Stimulated activated naive CD8-positive, alpha-beta T cell treated with anti-CD3 and anti-CD28 coated beads, Interleukin-15, amount 100 ng/mL, for 72 hours (primary cell): ENCODE measurements at places on chromosomes 3 and 15.

GRCh38 chr3:108153451-108153981 is 62.7 kb upstream of the CD47 start:
- DNase-seq, result peak; percentile 51

- DNase-seq, result no peak
Observed at GRCh38 chr15:79030470-79030869, 60.1 kb downstream of the RASGRF1 start.

- no peak for DNase-seq
Observed at GRCh38 chr15:31480356-31481025, 153.9 kb downstream of the KLF13 start.

DNA sequence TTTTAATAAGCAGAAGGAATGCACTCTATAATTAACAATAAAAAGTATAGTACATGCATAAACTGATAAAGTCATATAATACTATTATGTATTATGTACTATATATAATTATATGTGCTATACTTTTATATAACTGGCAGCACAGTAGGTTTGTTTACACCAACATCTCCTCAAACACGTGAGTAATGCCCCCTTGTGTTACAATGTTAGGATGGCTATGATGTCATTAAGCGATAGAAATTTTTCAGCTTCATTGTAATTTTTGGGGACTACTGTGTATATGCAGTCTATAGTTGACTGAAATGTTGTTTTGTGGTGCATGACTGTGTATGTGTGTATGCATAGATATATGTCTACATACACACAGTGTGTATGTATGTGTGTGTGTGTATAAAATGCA is 100.6 kb downstream of the SLMAP start:
- DNase-seq, result no peak

- no peak for DNase-seq
Observed at GRCh38 chr3:185916042-185916833, 21.6 kb downstream of the TRA2B start.

GRCh38 chr3:127284258-127284657 is 3.6 kb downstream of the PRR20G start:
- DNase-seq, result no peak

GRCh38 chr15:59335207-59335786 is 37.4 kb downstream of the MYO1E start:
- DNase-seq, result no peak

DNA sequence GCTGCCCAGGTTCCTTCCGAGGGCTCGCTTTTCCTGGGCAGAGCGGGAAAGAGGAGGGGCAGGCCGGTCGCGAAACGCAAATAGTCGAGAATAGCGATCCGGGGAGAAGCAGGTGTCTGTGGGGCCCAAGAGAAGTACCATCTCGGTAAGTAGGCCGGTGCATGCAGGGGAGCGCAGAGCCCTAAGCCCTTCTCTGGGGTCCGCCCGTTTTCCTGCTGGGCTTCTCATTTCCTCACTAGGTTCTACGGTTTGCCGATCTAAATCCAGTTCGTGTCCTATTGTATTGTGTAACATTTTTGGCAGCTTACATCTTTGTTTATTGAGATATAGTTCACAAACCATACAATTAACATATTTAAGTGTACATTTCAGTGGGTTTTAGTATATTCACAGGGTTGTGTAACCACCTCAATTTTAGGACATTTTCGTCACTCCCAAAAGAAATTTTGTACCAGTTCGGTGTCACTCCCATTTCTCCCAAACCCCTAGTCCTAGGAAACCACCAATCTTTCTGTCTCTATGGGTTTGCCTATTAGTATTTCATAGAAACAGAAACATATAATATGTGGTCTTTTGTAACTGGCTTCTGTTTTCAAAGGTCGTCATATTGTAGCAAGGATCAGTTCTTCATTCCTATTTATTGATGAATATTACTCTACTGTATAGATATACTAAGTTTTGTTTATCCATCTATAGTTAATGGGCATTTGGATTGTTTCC is 6.8 kb upstream of the TRIM69 start:
- peak; percentile 66 for DNase-seq

- no peak for DNase-seq
Observed at GRCh38 chr3:122394173-122394572, 10.2 kb downstream of the FAM162A start.

- no peak for DNase-seq
Observed at GRCh38 chr3:11499144-11499543, 144.6 kb downstream of the VGLL4 start.

- no peak for DNase-seq
Observed at GRCh38 chr3:42063888-42064287, 27.3 kb upstream of the TRAK1 start.

GRCh38 chr3:128269006-128269775 is 115.9 kb downstream of the EEFSEC start:
- DNase-seq, result no peak

GRCh38 chr3:71905426-71905825 is 120.5 kb upstream of the PROK2 start:
- no peak for DNase-seq

DNA sequence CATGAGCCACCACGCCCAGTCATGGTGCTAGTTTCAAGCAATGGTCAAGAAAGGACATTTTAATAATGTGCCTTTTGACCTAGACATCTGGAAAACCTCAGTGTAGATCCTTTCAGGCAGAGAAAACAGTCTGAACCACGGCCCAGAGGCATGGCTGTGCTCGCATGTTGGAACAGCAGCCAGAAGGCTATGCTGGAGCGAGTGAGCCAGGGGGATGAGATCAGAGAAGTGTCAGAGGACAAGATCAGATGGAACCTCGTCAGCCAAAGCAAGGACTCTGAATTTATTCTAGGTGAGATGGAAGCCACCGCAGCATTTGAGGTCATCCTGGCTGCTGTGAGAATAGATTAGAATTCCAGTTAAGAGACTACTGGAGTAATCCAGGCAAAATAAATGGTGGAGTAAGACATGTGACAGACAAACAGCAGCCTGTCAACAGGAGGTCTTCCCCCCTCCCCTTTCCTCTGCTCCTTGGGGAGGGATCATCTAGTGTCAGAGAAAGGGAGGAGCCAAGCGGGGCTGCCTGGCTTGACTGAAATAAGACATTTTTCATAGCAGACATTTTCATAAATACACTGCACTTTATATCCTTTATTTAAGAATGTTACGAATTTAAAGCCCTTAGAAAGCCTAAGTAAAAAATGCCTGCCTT is 40.4 kb upstream of the ACKR4 start:
- DNase-seq, result no peak

DNA sequence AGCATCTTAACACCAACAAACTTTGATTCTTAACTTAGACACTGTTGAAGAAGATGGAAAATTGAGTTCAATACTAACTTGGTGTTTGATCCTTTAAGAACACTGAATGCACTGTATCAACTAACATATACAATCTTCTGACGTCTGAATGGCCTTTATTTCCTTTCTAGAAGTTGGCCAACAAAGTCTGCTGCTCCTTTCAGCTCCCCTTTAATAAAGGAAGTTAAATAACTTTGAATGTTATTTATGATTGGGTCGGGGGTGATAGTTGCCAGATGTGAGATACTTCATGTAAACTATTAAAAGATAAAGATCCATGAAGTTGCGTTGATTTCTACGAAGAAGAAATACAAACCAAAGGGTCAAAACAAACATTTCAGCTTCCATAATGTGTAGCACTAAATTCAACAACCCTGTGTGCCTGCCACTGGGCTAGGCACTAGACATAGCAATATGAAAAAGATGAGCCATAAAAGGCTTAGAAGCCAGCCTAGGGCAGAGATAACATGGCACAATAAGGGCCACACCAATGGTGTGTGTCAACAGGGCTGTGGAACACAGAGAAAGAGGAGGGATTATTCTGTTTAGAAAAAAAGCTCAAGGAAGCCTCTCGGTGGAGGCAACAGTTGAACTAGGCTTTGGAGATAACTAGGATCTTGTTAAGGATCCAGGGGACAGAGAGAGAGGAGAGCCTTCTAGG is 337.8 kb downstream of the MECOM start:
- no peak for DNase-seq

DNA sequence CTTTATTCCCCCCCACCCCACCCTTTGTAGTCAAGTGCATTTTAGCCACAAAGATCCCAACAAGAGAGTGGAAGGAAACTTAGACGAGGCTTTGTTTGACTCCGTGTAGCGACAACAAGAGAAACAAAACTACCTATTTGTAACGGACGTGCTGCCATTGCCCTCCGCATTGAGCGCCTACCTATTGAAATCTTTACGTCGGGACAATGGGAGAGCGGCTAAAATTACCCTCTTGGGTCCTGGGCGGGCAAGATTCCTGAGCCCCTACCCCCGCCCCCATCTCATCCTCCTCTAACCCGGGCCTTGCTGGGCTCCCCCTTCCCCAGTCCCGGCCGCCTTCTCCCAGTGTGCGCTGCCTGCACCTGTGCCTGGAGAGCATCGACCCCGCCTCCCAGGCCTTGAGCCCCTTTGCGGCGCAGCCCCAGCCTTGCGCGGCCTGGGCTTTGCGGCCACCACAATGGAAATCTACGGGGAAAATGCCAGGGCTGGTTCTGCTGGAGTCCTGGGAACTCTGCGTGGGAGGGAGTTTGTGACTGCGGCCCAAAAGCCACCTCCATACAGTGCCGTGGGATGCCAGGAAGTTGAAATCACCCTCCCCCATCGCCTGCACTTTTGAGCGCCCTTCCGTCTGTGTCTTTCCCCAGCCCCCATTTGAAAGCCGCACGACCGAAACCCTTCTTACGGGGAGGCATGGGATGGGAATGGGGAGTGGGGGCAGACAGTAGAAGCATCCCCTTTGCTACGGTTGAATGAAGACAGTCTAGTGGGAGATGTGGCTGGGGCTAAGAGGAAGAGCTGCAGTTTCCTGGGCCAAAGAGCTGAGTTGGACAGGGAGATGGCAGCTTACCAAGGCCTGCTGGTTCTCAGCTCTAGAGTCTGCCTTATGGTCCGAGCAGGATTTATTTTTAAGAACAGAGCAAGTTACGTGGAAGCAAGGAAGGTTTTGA is 1.1 kb upstream of the SOX2 start:
- DNase-seq, result no peak

GRCh38 chr3:13207975-13208705 is 134.9 kb upstream of the IQSEC1 start:
- DNase-seq, result no peak

DNA sequence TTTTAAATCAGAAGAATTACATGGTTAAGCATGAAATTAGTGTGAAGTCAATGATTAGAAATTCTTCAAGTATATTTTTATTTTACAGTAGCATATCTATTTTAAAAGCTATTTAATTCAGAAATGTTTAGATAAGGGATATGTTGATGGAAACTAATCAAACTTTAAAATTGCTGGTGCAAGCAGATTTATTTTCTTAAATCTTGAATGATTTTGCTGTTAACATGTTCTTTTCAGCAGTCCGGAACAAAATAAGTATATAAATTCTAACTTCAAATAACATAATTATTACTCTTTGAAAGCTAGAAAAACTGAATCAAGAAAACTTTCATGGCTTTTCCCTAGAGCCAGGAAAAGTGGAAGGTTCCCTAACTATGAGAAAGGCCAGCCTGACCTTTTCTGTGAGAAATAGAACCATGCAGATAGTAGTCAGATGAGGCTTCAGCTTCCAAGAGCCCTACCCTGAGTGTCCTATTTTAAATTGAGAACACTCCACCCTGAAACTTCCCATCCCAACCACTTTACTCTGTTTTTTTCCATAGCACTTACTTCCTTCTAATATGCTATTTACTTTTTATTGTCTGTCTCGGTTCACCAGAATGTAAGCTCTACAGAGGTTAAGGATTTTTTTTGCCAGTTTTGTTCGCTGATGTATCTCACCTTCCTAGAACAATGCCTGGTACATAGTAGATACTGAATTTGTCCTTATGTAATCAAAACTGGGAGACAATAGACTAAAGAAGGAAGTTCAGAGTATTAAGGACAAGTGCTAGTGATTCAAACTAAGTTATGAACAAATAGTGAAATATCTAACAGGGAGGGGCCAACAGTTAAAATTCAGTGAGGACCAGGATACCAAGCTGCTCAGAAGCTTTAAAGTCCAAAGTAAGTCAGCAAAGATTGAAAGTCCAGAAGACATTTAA is 66.8 kb downstream of the CD200R1L start:
- DNase-seq, result no peak

DNA sequence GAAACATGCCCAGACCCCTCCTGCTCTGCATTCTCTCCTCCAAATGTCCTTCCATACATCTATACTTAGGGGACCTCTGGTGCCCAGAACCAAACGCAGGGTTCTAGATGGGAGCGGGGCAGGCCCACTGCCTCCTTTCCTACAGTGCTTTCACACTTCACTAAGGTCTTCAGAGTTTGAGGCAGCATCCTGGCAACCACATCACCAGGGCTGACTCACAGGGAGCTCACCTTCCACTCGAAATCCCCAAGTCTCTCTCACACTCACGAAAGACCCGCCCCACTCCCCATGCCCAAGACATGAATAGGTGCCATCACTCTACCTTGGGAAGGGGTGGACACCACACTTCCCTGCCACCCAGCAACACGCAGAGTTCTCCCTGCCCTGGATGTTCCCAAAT is 18.9 kb downstream of the HOMER2 start:
- DNase-seq, result no peak

GRCh38 chr15:42712584-42712983 is 24.3 kb downstream of the CDAN1 start:
- no peak for DNase-seq

GRCh38 chr15:89395996-89396395 is 61.4 kb upstream of the POLG start:
- DNase-seq, result no peak

DNA sequence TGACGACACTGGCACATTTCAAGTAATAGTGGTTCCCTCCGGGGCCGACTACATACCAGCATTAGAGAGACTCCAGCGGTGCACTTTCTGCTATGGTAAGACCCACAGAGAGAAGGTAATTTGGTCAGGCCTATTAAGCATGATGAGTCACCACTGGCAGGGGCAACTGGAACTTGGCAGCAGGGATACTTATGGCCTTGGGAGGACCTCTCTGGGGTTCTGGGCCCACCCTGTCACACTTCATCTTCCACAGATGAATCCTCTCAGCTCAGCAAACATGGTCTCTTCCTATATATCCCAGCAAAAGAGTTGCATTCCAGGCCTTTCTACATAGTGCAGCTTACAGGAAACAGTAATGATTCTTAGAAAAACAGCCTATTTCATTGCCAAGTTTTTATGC is 88.0 kb downstream of the PIK3R4 start:
- DNase-seq, result no peak

- no peak for DNase-seq
Observed at GRCh38 chr3:140378571-140379340, 299.1 kb upstream of the TRIM42 start.

GRCh38 chr15:95944193-95944592 is 386.3 kb upstream of the NR2F2 start:
- DNase-seq, result no peak

DNA sequence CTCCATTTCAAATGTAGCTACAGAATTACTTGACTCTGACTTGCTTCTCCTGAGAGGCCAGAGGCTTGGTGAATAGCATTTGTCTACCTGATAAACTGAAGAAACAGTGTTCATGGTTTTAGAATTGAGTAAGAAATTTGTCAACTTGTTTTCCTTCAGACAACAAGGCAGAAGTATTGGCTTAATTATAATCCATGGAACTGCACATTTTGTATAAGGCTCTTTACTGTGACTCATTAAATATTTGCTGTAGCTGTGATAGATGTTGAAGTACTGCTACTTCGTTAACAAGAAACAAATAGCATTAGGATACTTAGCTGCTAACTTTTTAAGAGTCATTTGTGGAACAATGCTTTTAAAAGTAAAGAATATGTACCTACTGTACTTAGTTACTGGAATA is 4.6 kb downstream of the UNC13C start:
- DNase-seq, result no peak
